ENCODE measurements at places on chromosomes 1 and 21.
A peak's percentile ranks its signal among the peaks of the same experiment; 100 is the strongest.

DNA sequence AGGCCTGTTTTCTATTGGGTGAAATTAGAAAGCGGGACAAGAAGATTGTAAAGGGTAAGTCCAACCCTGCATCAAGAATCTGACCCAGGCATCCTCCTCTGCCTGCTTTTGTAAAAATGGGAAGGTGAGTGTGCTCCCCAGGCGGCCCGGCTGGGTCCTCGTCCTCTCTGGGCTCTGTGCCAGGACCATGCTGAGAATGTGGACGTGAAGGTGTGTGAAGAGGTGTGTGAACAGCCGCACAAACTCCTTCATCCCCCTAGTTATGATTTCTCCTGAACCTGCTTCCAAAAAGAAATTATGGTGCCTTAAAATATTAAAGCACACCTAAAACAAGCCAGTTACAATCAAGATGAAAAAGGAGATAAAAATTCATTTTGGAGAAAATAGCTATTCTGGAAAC is 185.7 kb downstream of the IGSF21 start:
- no peak for DNase-seq

DNA sequence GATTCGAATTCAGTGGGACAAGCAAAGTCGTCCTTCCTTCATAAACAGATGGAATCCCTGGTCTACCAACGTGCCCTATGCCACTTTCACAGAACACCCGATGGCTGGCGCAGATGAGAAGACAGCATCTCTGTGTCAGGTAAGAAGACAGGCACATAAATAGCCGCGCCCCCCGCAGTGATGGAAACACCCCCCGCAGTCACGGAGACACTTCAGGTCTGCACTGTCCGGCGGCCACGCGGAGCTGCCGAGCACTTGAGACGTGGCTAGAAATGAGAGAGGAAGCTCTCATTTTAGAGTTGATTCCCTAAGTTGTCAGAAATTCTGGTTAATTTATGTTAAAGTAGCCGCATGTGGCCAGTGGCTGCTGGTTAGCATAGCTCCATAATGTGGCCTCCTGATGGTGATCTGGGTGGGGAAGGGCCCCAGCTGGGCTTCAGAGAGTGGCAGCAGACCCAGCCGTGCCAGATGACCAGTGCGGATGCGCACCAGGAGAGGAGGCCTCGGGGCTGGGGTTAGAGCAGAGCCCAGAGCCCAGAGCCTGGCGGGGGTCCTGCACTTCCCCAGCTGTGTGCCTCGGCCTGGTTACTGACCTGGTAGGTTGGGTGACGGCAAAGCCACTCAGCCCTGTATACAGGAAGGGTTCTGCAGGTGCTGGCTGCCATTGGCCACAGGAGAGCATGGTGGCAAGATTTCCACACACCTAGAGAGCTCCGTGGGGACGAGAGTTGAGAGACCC is 2.9 kb downstream of the TPRG1L start:
- no peak for DNase-seq

GRCh38 chr1:18504609-18505008 is 23.9 kb downstream of the KLHDC7A start:
- no peak for DNase-seq

DNA sequence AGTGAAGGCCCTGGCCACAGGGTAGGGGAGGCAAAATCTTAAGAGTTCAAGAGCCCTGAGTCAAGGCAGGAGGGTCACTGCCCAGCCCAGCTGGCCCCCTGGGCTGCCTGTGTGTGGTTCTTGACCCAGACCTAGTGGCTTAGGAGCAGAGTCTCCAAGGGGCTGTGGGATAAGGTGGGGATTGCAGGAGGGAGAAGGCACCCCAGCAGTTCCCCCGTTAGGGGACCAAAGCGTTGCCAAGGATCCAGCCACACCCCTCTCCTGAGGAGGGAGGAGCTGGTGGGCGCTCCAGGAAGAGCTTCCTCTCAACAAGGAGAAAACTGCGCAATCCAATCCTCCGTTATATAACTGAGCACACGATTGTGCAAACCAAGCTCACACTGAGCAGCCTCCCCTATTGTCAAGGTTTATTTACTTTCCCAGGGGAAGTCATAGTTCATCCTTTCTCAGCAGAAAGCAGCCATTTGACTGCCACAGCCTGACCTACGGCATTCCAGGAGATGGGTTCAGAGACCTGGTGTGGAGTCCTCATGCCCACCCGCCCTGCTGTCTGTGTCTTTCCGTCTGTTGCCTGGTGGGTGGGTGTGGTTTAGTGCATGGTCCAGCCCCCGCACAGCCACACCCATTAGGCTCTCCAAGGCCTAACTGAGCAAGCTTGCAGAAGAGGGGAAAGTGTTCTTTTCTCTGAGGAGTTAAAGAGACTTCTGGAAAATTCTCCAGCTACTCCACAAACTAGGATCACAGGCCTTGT is 3.5 kb downstream of the EPHX1 start:
- peak; percentile 87 for DNase-seq

DNA sequence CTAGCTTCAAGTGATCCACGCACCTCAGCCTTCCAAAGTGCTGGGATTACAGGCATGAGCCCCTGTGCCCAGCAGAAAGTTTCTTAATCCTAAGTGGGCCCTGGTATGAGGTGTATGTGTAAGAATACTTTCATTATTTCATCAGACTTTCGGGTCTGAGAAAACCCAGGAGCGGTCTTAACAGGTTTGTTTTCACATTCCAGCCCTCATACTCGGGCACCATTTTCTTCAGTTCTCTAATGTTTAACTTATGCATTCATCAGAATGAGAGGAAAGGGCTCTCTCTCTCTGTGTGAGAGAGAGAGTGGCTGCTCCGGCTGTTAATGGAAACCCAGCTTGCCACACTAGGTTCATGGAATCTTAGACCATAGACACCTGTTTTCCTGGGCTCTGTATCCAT is 4.2 kb upstream of the PADI1 start:
- DNase-seq: no peak

DNA sequence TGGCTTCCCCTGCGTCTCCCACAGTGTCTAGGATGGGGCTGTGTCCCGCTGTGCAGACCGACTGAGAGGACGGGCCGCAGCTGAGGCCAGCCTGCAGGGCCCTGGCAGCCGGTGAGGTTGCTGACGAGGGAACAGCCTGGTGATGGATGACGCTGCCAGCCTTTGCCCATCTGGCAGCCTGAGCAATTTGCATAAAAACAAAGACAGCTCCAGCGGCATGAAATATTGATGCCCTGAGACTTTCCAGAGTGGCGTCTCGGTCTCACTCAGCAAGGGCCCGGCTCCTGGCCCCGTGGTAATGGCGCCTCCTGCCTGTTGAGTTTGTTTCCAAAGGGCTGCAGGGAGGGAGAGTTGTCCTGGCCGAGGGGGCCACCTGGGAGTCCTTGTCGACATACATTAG is 19.1 kb upstream of the KCNA10 start:
- DNase-seq: no peak

- DNase-seq: no peak
These were observed 16.7 kb downstream of the HMGN1 start for GRCh38 chr21:39332175-39332574.

DNA sequence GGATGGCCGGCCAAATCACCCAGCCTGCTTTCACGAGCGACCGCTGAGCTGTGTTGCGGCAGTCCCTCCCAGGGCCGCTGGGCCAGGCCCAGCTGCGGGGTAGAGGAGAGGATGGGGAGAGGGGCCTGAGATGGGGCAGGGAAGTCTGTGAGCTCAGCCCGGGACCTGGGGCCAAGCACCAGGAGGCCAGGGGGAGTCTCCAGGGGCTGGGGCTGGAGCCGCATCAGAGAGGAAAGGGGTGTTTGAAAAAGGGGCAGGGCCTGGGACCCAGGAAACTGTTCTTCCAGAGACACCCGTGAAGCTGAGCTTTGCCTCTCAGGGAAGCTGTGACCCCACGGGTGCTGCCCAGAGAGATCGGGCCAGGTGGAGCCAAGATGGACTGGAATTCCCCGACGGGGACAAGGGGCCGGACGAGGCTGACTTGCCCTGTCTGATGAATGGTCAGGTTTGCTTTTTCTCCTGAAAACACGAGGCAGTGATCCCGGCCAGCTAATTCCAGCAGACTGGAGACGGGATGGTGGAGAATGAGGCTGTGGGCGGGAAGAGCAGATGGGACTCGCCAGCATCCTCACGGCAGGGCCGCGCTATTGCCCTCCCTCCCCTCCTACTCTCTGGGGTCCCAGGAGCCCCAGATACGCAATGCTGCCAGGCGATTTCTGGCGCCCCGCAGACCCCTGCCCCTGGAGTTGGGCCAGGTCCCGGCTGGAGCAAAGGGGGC is 40.3 kb upstream of the COL18A1 start:
- DNase-seq: no peak

DNA sequence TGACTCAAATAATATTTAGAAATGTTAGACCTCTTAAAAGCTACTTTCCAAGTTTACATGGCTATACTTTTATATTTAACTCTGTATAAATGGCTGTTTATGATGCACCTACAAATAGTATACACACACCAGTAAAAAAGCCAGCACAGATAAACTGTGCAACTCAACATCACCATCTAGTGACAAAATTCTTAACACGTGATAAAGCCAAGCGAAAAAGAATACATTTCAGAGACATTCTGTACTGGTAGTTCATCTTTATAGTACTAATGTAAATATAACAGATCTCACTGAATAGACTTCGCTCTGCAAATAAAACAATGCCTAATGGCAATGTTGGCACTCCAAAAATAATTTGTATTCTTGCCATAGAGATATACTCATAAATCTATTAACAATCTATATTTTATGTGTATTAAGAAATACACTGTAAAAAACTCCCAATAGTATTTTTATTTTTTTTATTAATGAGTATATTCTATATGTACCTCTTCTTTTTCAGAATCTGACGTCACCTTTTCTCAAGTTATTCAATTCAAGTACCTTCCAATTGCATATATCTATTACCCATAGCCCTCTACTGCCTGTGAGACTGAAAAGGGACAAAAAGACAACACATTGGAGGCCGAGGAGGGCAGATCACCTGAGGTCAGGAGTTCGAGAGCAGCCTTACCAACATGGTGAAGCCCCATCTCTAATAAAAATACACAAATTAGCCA is 100.2 kb downstream of the DPYD start:
- peak; percentile 33 for DNase-seq

GRCh38 chr1:169207797-169208520 is 101.5 kb downstream of the ATP1B1 start:
- no peak for DNase-seq

DNA sequence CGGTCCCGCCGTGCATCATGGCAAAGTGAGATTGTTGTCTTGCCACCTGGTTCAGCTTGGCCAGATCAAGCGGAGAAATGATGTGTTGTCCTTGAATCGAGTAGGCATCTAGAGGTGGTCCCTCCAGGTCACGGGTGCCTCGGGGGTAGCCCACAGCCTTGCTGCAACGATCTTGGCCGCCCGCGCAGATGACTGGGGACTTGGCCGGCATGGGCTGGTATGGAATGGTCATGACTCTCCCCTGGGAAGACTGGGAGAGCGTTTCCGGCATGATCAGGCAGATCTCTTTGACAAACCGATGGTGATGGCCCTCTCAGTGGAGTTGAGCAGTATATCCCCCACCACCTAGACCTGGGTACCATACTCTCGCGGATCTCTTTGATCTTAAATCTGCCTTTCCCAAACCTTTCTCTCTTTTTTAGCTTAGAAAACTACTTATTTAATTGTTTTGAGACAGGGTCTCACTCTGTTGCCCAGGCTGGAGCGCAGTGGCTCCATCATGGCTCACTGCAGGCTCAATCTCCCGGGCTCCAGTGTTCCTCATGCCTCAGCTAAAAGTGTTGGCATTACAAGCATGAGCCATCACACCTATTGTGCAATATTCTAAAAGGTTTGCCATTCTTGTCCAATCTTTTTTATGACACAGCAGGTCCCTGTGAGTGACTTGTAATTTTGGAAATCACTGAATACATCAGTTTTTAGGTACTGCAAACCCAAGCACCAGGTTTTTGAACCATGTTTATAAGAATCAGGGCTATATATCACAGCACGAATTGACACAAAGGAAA is 9.4 kb upstream of the ELAPOR1 start:
- DNase-seq: no peak

- no peak for DNase-seq
These were observed 143.1 kb downstream of the TGFBR3 start for GRCh38 chr1:91742848-91743292.

DNA sequence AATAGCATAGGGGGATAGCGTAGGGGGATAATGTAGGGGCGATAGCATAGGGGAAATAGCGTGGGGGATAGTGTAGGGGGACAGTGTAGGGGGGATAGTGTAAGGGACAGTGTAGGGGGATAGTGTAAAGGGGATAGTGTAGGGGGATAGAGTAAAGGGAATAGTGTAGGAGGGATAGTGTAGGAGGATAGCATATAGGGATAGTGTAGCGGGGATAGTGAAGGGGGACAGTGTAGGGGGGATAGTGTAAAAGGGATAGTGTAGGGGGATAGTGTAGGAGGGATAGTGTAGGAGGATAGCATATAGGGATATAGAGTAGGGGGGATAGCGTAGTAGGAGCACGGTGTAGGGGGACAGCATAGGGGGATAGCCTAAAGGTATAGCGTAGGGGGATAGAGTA is 14.1 kb upstream of the ARF1 start:
- no peak for DNase-seq

DNA sequence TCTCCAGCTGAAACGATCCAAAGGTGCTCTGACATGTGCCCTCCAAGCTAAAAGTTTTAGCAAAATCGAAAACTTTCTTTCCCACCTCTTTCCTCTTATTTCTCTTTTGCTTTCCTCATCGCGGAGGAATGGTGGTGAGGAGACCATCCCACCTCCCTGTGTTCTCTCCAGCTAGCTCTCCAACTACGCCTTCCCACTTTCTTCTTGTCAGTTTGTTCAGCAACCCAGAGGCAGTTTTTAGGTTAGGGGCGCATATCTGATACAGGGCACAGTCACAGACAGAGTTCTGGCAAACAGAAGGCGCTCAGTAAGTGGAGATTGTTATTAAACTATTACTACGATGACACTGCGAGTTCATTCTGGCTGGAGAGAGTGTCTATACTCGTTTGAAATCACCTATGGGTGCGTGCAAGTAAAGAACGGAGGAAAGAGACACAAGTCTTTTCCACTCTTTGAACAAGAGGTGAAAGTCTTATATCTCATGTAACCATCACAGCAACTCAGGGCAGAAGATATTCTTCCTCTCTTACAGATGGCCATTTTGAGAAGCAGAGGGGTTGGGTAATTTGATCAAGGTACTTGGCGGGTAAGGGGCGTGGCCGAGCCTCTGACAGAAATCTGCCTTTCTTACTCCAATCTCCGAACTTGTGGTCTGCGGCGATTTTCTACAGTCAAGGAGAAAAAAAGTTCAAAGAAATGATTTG is 13.9 kb downstream of the HLX start:
- DNase-seq: no peak
